Activated CD8-positive, alpha-beta memory T cell treated with anti-CD3 and anti-CD28 coated beads for 1 hour (primary cell): ENCODE measurements at places on chromosomes 1 and 21.

GRCh38 chr1:92655197-92655801 lies 129.6 kb downstream of the EVI5 start:
- DNase-seq, result no peak

DNA sequence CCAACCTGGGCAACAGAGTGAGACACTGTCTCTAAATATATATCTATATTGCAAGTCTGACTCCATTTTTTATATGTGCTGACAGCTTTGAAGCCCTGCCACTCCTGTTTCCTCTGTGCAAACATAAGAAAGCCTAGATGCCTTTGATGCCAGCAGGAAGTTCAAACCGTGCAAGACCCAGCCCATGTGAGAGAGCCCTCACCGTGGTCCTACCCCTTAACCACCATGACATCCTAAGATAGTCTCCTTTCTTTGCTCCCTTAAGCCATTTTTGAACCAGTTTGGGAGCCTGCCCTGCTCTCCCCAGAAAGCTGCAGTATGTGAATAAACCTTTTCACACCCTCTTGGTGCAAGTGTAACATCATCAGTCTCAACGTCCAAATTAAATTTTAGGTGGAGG lies 3.7 kb upstream of the DIPK1A start:
- no peak for DNase-seq

DNA sequence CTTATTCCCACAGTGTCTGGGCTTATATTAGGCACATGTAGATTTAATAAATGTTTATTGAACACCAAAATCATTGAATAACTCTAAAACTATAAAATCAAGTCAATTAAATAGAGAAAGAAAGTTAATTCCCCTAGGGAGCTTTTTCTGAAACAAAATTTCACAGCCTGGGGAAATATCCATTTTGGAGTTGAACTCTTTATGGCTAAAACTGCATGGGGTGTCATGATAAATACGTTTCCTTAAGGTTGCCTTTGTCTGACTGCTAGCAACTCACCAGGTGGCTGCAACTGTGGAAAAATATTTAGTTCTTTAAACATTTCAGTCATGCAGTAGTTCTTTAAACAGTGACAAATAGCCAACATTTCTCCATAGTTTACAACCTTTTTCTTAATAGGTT lies 496.1 kb downstream of the LRRIQ3 start:
- DNase-seq, result no peak

GRCh38 chr1:216310776-216311175 lies 112.5 kb downstream of the USH2A start:
- DNase-seq, result no peak

GRCh38 chr21:41585199-41585994 lies 77.4 kb upstream of the TMPRSS2 start:
- no peak for DNase-seq

DNA sequence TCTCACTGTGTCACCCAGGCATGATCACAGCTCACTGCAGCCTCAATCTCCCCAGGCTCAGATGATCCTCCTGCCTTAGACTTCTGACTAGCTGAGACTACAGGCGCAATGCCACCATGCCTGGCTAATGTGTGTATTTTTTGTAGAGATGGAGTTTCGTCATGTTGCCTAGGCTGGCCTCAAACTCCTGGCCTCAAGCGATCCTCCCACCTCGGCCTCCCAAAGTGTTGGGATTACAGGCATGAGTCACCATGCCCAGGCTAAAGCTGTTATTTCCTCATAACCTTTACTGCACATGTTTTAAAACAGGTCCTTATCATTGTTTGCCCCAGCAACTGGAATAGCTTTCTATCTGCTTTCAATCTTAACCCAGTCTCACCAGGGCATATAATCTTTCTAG lies 2.9 kb downstream of the SARS1 start:
- DNase-seq, result no peak
